Bone marrow (tissue), 2 donors: ENCODE measurements at places on chromosomes 6 and 20.

- DNase-seq, result no peak
These were observed 3.4 kb downstream of the TRIM10 start for GRCh38 chr6:30157581-30157980.

- no peak for DNase-seq
These were observed 42.3 kb upstream of the GRIK2 start for GRCh38 chr6:101351173-101351572.

DNA sequence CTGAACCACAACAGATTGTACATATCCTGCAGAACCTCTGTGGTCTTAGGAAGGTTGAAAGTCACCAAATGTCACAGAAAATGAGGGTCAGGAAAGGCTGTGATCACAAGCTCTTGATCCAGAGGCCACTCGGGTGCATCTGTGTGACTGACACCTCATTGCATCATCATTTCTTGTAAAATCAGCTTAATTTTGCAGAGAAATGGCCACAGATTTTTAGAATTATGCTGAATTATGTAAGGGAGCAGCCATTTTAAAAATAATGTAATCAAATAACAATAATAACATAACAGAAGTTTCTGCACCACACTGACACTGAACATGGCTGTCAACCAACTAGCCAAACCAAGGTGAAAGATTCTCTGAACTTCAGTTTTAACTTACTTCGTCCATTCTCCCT is 32.5 kb upstream of the PRND start:
- DNase-seq, result no peak

DNA sequence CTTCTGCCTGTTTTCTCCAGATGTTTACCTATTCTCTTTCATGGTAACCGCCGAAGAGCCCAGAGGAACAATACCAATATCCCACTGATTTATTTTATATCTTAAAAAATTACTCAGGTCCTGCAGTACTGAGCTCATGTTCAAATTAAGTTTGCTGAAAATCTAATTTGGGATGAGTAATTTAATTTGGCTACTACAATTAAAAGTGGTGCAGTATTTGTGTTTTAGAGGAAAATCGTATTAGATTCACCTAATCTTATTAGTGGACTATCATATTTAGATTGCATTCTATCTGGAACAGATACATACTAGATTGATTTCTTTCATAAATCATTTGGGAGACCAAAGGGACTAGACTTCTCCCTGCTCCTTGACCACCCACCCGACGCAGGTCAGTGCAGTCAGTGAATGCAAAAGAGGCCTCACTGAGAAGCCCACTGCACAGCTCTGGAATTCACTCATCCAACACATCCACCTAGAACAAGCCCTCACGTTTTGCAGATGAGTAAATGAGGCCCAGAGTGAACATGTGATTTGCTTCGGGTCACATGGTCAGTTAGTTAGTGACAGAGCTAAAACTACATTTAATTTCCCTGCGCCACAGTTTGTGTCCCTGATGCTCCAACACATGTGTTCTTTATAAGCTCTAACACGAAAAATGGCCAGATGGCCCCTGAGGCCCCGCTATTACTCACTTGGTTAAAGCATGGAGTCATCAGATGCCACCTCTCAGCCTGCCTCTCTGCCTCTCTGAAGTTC is 101.8 kb downstream of the TRERF1 start:
- no peak for DNase-seq

DNA sequence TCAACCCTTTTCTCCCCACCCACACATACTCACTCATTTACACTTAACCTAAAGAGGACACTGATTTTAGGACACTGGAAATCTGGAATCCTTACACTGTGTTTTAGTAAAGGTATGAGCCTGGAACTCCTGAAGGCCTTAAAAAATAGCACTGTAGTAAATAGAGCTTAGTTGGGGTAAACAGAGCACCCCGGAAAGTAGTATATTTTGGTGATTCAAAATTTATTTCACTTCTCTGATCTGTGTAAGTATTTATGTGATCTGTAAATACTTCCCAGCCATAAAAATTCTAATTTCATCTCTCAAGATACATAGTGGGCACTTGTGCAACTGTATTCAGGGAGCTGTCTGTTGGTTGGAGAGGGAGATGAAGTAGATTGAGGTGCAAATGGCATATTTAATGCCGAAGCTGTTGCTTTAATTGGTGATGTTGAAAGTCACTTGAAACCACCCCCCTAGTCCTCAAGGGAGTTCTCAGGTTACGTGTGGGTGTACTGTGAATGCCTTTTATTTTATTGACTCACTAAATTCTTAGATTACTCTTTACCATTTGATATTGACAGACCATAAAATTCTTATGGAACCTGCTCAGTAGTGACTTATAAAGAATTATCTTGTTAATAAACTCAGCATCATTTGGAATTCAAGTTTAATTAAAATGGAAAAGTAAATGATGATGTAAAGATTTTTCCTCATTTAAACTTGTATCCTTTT is 154.9 kb downstream of the SOX4 start:
- no peak for DNase-seq

DNA sequence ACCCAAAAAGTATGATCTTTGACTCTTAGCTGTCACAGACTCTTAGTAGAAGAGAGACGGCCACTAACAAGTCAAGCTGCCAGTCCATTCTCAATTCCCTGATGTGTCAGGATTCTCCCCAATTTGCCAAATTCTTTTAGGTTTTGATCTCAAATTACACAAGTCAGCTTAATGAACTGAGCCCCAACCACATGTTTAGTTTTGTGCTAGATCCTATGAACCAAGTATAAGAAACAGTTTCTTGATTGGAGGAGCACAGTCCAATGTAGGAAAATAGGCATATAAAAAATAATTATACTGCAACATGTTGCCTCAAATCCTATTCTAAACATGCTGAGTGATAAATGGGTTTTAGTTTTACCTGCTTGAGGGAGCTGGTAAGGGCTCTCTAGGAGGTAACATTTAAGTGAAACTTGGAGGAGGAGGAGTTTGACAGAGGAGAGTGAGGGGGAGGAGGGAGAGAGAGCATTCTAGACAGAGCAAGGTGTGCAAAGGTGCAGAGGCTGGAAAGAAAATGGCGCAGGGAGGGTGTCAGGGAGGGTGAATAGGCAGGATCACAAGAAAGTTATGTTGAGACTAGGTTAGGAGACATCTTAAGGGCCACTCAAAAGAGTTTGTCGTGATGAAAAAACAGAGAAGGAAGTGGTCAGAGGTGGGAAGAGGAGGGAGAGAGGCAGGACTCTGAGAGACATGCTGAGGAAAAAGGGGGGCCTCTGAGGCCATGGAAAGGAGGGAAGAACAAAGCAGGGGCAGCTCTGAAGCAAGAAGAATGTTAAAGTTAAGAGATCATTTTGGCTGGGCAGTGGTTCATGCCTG is 22.8 kb upstream of the FAM83C start:
- DNase-seq, result no peak
